ENCODE measurements at places on chromosomes 4 and X.

- DNase-seq, result no peak
Measured at GRCh38 chrX:22526339-22526738, 253.6 kb downstream of the CBLL2 start.

GRCh38 chrX:144946666-144947065 is 300.6 kb upstream of the SPANXN1 start:
- DNase-seq, result no peak

DNA sequence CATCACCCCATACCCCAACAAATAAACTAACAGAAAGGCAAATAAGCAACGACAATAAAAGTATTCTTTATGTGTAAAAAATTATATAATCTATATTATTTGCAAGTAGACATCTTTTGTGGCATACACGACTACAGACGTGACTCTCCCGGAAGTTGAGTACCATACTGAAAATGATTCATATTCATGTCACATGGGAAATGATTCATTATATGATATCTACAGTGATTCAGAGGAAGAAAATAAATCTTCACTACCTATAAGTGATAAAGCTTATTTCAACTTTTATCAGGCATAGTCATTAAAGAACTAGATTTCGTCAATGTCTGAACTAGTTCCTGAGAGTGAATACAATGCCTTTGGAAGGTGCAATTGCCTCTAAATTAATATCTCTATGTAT is 4.6 kb upstream of the ANTXR2 start:
- no peak for DNase-seq

DNA sequence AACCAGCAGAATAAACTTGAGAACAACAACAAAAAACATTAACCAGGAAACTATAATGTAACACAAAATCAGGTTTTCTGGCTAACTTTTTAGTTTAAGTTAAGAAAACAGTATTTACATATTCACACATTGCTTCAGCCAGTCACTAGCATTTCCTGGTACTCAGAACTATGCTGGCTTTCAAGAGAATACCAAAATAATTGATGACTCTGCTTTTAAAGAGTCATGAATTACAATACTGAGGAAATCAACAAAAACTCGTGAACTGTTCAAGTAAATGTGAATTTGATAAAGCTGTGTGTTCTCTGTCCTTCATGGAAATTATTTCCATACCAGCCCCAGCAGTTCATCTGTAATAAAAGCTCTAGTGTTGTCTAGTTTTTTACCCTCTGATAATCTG is 27.4 kb downstream of the PRSS12 start:
- DNase-seq, result no peak

GRCh38 chr4:153553819-153554170 is 87.6 kb downstream of the TMEM131L start:
- no peak for DNase-seq

Data from left forelimb (tissue), 1 donor.